ENCODE measurements at places on chromosomes 4 and X.

- no peak for DNase-seq
Observed at GRCh38 chr4:2823671-2824328, 19.8 kb upstream of the ADD1 start.

- no peak for DNase-seq
Observed at GRCh38 chr4:7584606-7585159, 150.0 kb upstream of the PSAPL1 start.

DNA sequence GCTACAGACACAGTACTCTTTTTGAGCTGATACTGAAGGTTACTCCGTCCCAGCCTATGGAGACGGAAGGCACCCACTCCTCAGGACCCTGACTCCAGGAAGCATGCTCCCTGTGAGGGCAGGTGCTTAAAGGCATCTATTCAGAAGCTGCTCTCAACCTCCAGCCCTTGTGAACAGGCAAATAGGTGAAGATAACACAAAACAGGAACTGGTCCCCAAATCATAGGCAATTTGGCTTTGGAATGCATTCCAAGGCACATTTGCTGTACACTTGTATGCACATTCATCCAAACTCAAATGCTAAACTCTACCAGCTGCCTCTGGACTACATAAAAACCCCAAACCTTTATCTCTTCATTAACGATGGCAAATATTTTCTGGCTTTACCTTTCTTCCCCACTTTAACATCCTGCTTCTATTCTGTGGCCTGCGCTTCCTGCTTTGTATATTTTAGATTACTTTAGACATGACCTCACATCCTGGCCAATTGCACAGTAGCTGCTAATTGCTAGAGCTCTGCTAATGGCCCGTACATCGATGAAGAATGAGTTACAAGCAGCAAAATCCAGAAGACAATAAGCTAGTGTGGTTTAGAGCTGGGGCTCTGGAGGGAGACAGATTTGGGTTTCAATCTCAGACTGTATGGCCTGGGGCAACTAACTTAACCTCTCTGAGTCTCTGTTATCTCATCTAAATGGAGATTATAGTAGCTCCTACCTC, 3.2 kb downstream of the SEL1L3 start:
- no peak for DNase-seq

DNA sequence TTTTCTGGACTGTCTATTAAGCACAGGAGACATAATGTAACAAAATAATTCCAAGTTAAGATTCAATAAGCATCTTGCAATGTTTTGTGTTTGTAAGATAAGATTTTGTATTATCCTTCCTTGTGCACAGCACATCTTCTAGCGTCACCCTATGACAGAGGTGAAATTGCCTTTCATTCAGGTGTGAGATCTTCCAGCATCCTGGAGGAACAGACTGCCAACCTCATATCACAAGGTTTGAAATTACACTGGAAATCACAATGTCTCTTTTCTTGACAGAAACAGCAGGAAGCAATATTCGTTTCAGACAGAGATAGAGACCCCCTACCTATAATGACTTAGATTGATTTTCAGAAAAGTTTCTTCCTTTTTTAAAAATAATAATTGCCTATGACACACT, 668.6 kb downstream of the GABRG1 start:
- no peak for DNase-seq

GRCh38 chr4:143402776-143403552, 66.3 kb downstream of the GAB1 start:
- DNase-seq, result no peak

DNA sequence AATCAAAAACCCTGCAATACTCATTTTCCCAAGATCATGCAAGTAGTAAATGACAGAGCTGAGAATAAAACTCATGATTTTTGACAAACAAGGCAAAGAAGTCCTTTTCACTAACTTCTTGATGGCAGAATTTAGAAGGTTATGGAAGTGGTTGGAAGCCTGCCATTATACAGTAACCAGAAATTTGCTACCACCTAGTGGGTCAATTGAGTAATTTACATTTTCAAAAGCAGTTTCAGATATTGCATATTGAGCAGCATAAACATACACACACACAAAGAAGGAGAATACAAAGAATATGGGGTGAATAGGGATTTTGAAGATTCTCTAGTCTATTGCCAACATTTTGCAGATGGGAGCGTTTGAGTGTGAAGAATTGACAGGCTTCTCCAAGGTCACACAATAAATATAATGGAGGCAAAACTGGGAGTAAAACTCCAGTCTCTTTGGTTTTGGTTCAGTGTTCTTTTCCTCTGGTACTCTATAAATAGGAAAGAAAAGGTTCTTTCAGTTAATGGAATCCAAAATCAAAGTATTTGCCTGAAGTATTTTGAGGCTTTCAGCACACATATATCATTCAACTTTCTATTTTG, 70.2 kb downstream of the GC start:
- no peak for DNase-seq

DNA sequence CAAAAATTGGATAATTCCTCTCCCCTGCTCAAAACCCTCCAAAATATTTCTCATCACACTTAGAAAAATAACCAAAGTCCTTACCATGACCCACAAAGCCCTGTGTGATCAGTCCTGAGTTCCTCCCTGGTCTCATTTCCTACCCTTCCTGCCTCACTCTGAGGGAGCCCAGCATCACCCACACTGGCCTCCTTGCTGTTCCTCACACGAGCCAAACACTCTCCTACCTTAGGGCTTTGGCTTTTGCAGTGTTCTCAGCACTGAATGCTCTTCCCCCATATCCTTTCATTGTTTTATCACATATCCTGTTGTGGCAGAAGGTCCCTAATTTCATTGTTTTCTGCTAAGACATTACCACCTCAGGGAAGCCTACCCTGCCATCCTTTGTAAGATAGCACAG, 12.2 kb downstream of the MGAT4D start:
- DNase-seq, result no peak

GRCh38 chrX:51568586-51568985, 50.1 kb downstream of the CENPVL3 start:
- no peak for DNase-seq

DNA sequence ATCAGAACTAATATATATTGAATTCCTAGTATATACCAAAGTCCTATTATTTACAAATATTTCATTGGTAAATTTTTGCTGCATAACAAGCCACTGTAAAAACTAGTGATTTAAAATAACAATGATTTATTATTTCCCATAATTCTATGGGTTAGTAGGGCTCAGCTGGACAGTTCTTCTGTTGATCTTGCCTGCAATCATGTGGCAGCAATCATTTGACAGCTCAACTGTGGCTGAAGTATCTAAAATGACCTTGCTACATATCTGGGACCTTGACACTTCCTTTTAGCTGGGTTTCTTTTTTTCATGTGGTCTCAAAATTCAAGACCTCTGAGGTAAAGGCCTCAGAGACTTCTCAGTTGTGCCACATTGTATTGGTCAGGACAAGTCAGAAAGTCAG, 598.5 kb upstream of the PITX2 start:
- DNase-seq, result no peak

DNA sequence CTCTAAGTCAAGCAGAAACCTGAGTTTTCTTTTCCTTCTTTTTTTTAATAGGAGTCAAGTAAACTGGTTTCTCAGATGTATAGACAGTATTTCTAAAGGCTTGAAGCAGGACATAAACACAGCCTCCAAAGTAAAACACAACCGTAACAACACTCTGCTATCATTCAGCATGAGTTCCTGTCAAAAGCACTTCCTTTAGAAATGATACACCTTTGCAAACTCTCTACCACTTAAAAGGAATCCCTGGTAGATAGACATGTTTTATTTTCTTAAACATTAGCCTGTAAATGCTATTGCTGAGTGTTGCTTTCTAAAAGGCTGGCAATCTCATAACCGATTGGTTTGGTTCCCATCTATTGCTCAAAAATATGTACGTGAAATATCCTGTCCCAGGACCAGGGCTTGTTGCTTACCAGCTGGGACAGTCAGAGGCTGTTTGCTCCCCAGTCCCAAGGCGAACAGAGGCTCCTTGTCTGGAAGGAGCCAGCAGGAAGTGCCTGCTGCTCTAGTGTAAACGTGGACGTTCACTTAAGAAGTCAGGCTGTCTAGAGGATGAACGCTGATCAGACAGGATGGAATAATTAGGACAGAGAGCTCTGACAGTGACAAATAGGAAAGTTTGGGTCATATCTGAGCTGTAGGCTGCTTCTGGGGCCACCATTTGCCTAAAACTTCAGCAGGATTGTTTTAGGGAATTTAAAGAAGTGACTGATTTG, 173.9 kb upstream of the KLF3 start:
- no peak for DNase-seq

DNA sequence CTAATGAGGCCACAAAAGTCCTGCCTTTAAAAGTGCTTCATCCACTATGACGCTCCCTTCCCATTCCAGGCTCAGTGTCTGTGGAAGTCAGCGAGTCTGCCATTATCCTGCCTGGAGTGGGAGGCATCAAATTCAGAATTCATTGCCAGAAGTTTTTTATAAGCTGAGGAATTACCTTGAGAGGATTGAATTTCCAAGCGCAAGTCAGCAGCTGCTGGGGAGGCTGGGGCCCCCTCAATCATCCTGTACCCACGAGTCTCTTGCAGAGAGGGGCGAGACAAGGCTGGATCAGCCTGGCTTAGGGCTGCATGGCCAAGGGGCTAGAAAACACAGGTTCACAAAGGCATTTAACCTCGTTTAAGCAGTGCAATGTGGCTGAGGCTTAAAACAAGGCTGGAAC, 170.5 kb upstream of the NOCT start:
- no peak for DNase-seq

GRCh38 chr4:3686753-3687152, 79.4 kb upstream of the ADRA2C start:
- no peak for DNase-seq

- no peak for DNase-seq
Observed at GRCh38 chr4:148747721-148748268, 305.6 kb upstream of the NR3C2 start.

- no peak for DNase-seq
Observed at GRCh38 chr4:79993476-79993875, 79.6 kb downstream of the ANTXR2 start.

DNA sequence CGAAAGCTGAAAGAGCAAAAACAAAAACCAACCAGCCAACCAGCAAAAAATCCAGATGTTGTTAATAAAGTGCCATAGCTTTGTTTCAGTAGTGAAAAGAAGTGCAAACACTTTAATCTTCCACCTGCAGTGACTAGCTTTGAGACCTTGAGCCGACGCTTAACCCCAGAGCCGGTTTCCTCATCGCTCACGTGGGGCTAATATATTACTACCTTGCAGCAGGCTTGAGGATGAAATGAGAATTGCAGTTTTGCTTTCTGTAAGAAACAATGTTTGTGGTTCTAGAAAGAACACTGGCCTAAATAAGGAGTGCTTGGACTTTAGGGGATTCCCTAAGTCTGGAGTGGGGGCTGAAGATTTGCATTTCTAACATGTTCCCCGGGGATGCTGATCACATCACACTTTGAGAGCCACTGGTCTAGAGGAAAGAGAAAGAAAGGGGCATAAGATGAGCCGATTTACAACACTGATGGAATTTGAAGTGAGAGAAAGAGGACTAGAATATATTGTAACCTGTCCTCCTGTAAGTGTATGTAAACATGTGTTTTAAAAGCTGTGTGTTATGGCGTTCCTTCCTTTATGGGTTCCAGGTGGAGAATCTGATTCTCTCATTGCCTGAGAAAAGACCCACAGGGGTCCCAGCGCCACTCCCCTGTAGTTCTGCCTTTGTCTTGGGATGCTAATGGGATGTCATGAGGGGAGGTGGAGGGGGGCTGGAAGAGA, 1.4 kb downstream of the FGF2 start:
- no peak for DNase-seq

- no peak for DNase-seq
Observed at GRCh38 chr4:122666527-122667245, 45.8 kb upstream of the IL21 start.

GRCh38 chrX:10722851-10723250, 102.5 kb upstream of the MID1 start:
- no peak for DNase-seq

GRCh38 chr4:83716874-83717273, 181.0 kb downstream of the GPAT3 start:
- DNase-seq, result no peak

DNA sequence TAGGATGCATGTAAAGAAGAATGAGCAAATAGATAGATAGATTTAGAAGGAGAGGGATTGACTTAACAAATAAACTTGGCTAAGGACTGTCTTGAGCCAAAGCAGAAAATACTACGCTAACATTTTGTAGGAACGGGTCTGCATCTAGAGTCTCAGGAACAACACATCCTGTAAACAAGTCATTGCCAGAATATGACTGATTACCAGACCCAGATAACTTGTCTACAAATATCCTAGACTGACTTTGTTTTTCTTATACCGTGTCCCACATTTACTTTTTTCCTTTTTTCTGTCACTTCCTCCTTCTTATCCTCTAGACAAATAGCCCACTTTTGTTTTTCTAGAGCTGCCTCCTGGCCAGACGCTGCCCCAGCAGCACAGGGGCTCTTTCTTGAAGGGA, 393.6 kb downstream of the PDGFC start:
- no peak for DNase-seq

DNA sequence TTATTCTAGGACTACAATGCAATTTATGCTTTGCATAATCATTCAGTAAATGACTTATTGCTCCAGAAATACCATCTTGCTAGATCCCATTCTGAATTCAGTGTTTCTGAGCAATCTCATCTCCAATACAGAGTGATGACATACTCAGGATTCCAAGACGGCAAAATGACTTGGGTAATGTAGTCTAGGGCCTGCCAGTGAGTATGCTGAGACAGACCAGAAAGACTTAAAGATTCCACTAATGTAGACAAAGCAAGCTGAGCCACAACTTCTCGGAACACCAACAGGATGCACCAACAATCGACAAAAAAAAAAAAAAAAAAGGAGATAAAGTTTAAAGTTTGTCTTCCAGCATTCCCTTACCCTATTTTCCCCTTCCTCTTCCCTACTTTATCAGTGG, 919 bp upstream of the SEC24B start:
- DNase-seq, result no peak

All from stimulated activated CD4-positive, alpha-beta T cell treated with anti-CD3 and anti-CD28 coated beads, TNF-alpha, amount 100 ng/mL, for 1 hour (primary cell).